ENCODE measurements at places on chromosomes 1 and 21.

DNA sequence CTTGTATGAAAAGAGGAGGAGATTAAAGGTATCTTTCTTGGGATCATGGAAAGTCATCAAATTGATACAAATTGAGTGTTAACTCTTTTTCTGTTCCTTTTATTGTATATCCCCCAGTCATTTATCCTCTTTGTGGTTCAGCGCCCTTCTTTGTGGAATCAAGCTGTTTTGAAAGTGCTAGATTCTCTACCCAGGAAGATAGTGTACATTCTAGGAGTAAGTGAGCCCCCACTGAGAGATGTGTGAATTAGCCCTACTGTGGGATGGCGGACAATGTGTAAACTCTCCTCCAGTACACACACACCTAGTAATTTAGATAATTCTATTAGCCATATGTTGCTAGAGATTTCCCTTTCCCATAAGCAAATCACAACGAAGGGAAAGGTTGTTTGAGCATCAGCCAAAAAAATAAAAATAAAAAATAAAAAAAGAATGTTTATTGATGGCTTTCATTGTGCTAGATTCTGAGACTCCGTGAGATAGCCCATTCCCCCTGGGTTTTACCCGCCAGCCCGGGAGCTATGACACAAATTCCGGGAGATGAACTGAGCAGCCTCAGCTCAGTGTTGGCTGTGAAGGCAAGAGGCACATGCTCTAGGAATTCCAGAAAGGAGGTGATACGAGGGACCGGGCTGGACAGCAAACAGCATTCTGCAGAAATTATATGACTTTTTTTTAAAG lies 378.4 kb upstream of the RUNX1 start:
- no peak for DNase-seq

GRCh38 chr1:224199679-224200078 lies 16.6 kb downstream of the DEGS1 start:
- no peak for DNase-seq

GRCh38 chr1:88923224-88923623 lies 31.9 kb upstream of the GTF2B start:
- DNase-seq = no peak

- DNase-seq = no peak
Observed at GRCh38 chr1:40385437-40386358, 12.2 kb downstream of the SMAP2 start.

DNA sequence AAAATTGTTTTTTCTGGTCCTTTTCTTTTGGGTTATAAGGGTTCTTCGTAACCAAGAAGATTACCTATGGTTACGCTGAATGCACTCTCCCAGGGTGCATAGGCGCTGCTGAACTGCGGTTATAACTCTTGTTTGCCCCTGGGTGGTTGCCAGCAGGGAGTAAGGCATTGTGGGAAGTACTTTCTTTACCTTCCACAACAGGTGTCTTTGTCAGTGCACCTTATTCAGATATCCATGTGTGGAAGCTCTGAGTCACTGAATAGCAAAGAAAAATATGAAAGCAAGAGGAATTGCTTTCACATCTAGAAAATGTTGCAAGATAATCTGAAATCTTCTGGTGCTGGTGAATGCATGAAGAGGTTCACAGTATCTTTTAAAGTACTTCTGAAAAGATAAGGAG lies 124.4 kb upstream of the CACYBP start:
- DNase-seq = no peak

GRCh38 chr21:36075953-36076352 lies 6.1 kb downstream of the CBR1 start:
- DNase-seq = no peak

DNA sequence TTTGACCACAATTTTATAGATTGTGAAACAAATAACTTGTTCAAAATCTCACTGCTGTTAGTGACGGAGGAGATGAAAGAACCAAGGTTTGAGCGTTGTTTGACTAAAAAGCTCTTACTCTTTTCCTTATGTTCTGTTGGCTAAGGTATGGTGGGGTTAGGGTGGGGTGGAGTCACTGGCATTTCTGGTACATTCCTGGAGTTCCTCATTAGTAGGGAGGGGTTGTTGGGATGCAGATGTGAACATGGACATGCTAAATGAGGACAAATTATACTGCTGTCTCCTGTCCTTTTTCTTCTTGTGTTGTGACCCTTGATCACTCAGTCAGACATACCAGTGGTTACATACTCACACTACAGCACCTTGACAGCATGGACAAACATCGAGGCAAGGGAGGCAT lies 26.2 kb upstream of the CD1D start:
- no peak for DNase-seq

- DNase-seq = no peak
Observed at GRCh38 chr21:20311234-20311787, 686.9 kb upstream of the NCAM2 start.

GRCh38 chr1:37666241-37666867 lies 26.0 kb upstream of the CDCA8 start:
- no peak for DNase-seq

- DNase-seq = no peak
Observed at GRCh38 chr1:41955461-41956159, 36.9 kb upstream of the HIVEP3 start.

DNA sequence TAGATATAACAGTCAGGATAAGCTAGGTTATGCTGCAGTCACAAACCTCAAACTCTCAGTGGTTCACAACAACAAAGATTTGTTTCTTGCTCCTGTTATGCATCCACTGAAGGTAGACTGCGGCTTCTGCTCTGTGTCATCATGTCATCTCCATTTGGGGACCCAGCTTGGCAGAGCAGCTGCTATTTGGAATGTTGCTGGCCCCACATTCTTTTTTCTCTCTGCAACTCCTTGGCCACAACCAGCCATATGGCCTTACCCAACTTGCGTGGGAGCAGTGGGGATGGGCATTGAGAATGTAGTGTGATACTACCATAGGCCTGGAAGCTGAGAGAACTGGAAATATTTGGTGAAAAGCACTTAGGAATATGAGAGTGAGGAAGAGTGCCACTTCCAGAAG lies 26.4 kb downstream of the AGO4 start:
- DNase-seq = no peak

- DNase-seq = no peak
Observed at GRCh38 chr1:226719596-226720387, 19.3 kb downstream of the ITPKB start.

DNA sequence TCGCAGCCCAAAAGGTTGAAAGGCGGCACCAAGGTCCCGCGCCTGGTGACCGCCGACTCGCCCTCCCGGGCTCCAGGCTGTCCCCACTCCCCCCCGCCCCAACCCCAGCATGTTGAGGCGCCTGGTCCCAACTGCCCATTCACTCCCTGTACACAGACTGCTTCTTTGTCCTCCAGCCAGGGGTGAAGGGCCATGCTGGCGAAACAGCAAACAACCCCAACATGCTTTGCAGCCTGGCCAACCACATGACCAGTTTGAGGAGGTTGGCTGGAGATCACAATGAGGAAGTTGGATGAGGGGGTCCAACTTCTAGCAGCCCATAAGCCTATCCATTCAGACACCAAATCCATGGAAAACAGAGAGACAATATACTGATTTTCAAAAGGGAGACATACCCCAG lies 13.5 kb downstream of the PDE9A start:
- DNase-seq = no peak

GRCh38 chr21:31917108-31917507 lies 44.3 kb downstream of the HUNK start:
- DNase-seq = no peak

DNA sequence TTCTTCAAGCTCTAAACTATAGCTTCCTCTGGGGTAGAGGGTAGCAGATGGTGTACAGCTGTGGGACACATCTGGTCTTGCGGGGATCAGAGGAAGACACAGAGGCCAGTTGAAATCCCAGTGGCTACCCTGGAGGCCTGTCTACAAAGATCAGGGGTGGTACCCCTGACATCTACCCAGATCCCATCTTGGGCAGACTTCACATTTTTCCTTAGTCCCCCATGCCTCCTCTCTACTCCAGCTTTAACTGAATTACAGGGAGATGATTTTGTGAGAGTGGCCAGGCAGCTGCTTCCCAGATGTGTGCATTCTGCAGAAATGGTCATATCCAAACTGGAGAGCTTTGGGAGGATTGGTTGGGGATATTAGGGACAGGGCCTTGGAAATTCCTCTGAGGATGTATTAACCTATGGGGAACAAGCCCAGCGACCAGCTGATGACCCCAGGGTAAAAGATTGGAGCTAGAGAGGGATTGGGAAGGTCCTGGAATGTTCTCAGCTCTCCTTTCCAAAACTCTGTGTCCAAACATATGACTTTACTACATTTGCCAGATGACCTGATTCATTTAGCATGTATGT lies 9.6 kb upstream of the CD34 start:
- DNase-seq = no peak

- DNase-seq = no peak
Observed at GRCh38 chr1:209650454-209650853, 1.8 kb downstream of the LAMB3 start.
